Fibroblast of skin of left quadriceps (primary cell): ENCODE measurements at places on chromosomes 1 and 21.

- DNase-seq: peak; percentile 50
Measured at GRCh38 chr1:54456361-54456760, 50.2 kb upstream of the SSBP3 start.

DNA sequence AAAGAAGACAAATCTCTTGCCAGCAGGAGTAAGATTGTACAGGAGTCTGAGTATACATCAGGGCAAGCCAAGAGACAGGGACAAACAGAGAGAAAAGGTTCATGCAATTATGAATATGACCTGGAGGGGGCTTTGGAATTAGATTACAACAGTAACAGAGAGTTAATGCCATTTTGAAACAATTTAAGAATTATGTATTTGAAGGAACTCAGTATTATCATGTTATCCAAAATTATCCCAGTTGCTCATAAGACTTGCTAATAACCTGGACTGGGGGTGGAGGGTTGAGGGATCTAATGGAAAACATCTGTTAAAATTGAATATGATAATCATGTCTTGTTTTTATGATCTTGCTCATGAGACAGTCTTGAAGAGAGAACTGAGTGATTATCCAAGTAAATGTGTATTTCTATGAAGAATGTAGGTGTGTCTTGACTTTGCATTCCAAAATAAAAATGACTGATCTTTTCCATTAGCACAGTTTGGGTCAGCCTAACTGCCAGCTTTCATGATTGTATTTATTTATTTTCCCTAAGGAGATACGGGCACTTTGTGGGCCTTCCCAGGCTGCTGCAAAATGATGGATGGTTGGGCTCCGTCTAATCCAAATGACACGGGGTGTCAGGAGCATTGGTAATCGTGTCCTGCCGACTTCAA is 117.7 kb downstream of the ERG start:
- peak; percentile 9 for DNase-seq

DNA sequence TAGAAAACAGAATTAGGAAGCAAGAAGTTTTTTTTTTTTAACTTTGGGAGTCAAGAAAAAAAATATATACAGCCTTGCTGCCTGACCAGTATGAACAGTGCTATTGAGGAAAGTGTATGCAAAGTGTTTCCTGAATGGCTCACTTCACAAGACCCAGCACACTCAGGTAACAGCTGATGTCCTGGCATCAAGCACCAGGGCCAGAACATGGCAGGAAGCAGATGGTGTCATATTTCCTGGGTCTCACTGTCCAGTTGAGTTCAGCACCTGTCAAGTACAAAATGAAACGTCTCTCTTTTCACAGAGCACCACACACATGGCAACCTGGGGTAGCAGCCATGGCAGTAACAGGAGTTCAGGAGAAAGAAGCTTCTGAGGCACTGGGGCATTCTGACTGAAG is 372.3 kb downstream of the TTLL7 start:
- DNase-seq: no peak

- DNase-seq: no peak
Measured at GRCh38 chr1:6487804-6488484, 3.5 kb downstream of the PLEKHG5 start.

DNA sequence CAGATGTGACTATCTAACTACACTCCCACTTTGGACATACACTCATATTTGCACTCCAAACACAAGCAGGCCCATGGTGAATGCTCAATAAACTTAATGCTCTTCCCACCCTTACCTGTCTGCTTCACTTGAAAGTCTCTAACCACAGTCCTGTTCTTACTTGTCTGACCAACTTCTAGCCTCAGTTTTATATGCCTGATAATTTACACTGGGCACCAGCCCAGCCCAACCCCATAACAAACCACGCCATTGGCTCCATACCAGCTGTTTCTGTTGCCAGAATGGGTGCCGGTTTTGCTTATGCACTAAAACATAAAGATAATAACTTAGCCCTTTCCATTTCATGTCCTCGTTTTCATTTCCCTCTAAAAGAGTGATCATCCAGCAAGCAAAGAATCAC is 395.4 kb downstream of the NTNG1 start:
- no peak for DNase-seq

- no peak for DNase-seq
Measured at GRCh38 chr1:110481968-110482623, 31.1 kb downstream of the PROK1 start.
